ENCODE measurements at places on chromosomes 5 and 9.

- DNase-seq = no peak
Observed at GRCh38 chr5:108560581-108560980, 178.7 kb upstream of the FBXL17 start.

GRCh38 chr5:168005093-168005492 lies 286.4 kb upstream of the WWC1 start:
- DNase-seq = no peak

DNA sequence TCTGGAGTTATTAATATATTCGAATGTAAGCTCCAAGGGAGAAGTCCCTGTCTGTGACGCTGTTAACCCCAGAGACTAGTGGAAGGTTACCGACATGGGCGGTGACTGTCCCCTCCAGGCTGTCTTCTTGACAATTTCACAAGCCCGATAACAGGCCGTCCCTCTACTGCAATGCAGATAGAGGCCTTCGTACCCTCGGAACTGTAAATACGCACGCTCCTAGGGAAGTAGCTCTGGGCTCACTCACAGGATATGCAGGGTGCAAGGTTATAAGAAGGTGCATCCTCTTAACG lies 680 bp upstream of the RFK start:
- DNase-seq = peak; percentile 27

DNA sequence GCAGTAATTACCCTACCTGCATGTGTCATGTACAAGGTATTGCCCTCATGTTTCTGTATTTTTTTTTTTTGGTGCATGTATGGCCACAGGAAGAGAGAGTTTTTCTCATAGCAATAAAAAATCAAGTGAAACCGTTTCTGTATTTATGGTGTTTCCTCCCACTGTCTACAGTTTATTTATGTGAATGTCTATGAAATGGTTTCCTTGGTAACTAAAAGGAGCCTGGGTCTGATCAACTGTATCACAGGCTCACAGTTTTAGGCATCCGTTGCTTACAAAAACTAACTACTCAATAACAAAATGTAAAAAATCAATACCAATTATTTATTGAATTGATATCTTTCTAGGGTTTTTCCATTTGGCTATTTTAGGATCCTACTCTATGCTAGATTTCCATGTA lies 464.4 kb downstream of the TAF11L14 start:
- no peak for DNase-seq

All from activated T-cell treated with anti-CD3 and anti-CD28 coated beads for 1 hour (primary cell).